Esophagus squamous epithelium (tissue), 5 donors: ENCODE measurements at places on chromosomes 1 and 21. TPM values are rescaled to one million over a fixed set of nuclear protein-coding genes. Genes with fewer than 3 reads are reported as not detected.

Gene DEGS1
- total RNA-seq: 80.2 TPM

Gene CD1B
- not detected for total RNA-seq

Gene GPATCH2
- total RNA-seq: 6.1 TPM

Gene C2CD4D
- 0.38 TPM for total RNA-seq

Gene GPR37L1
- not detected for total RNA-seq

Gene PUSL1
- total RNA-seq: 20.0 TPM

Gene TEDDM1
- not detected for total RNA-seq
